Stimulated activated CD4-positive, alpha-beta T cell treated with anti-CD3 and anti-CD28 coated beads, Interleukin-2, amount 100 ng/mL, for 48 hours (primary cell): ENCODE measurements at places on chromosomes 1 and 21.

GRCh38 chr21:41211060-41211805 is 43.3 kb downstream of the BACE2 start:
- DNase-seq, result no peak

GRCh38 chr1:9651565-9652378 is at the start of gene PIK3CD:
Gene PIK3CD (plus strand): TSS chr1:9651731. CDS start chr1:9710456, 58,725 bp downstream.
- DNase-seq, result peak; percentile 37

GRCh38 chr1:244680667-244681066 is 27.7 kb downstream of the DESI2 start:
- DNase-seq, result no peak

DNA sequence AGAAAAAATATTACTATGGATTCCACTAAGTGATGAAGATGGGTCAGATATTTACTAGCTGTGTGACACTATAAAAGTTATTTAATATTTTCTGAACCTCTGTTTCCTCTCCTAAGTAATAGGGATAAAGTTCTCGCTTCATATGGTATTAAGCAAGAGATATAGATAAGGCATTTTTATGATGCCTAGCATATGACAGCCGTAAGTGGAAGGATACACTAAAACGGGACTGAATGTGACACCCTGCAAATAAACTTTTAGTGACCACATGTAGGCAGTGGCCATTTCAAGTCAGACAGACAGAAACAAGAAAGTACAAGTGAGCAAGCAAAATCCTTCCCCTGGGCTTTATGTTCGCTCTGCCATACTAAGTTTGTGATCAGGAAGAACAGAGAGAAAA is 14.2 kb downstream of the GBP3 start:
- no peak for DNase-seq

DNA sequence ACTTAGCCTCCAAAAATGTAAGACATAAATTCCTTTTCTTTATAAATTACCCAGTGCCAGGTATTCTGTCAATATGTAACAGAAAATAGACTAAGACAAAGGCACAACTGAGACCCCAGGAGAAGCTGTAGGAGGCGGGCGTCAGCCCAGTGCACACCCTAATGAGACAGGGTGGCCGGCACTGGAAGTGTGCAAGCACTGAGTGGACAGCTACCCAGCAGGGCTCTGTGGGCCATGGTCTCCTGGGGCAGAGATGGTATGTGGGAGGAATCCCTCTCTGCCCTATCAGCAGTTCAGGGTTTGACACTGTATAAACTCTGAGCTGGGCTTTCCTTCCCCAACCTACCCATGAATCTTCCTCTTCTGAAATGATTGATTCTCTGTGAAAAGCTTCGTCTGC is 139.5 kb downstream of the GLIS1 start:
- DNase-seq, result no peak

DNA sequence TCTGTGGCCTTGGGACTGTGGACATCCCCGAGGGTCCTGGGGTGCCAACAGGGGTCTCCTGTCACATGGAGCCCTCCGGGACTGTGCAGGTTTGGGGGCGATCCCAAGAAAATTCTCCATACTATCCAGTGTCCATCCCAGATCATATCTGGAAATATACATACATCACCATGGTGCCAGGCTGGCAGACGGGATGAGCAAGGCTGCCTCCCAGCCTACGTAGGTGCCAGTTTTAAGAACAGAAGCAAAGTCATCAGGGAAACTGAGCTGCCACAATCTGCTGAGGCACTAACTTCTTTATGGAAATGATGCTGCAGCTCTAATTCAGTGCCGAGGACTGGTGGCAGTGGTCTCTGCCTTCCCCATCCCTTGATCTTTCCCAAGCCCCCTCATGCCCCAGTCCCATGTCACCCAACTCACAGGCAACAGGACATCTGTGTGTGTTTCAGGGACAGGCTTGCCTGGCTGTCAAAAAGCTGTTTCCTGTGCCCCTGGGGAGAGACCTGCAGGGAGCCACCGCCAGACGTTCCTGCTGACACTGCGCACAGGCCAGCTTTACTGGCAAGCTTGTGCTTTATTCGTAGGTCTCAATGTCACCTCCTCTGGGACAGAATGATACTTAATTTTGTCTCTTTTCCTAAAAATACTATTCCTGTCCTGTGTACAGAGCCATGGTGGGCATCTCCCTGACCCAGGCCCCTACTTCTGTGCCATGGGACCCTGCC is 15.5 kb downstream of the TEX35 start:
- no peak for DNase-seq

DNA sequence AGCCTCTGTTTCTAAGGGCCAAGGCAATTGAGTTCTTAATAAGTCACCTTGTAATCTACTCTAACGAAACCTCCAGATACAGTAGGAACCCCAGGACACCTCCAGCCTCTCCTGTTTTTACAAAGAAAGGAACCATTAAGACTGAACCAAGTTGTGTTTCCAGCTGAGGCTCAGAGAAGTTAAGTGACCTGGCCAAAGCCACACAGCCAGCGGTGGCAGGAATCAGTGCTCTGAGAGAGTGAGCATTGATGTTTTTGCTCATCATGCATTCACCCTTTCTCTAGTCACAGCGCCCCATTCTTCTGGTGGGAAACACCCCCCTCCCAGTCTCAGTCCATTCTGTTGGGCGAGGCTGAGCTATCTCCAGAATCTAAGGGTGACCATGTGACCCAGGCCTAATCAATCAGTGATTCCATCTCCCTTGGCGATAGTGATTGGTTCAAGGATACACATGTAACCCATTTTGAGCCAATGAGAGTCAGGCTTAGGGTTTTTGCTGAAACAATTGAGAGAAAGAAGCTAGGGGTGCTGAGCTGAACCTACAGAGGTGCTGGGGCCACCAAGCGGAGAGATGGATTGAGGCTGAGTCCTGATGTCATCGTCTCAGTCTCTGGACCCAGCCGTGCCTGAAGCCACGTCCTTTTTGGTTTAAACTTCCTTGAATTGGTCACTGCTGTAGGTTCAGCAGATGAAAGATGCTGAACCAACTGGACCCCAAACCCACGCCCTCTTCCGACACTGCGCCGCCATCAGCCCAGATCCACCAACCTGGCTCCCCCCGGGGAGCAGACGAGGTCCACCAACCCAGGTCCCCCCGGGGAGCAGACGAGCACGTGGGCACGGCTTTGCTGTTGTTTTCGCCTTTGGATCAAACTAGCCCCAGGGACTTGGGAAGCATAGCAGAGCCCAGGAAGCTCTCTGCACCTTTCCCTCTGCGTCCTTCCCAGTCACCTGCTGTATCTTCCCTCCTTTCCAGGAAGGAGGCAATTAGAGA is 28.0 kb upstream of the RERE start:
- no peak for DNase-seq

- DNase-seq, result no peak
Measured at GRCh38 chr1:167927046-167927754, 9.3 kb upstream of the DCAF6 start.

DNA sequence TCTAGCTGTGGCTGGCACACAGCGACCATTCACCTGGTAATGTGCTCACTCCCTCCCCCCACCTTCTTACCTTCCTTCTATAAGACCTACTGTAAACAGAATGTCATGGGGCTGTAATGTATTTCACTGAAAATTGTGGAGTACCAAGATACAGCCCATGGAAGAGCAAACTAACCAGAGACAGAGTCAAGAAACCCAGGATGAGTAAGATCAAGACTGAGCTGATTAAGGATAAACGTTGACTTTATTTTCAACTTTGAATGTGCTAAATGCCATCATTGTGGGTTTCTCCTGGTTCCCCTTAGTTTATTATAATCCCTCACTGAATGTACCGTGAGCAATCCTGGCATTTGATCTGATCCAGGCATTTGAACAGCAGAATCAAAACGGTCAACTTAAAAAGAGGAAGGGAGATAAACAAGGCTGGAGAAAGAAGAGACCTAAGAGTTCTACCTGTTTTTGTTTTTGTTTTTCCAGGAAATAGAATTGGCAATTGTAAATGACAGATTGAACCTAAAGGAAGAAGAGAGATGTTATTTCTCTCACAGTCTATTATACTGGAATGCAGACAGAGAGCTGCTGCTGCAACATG is 16.1 kb upstream of the ATP1B1 start:
- no peak for DNase-seq

DNA sequence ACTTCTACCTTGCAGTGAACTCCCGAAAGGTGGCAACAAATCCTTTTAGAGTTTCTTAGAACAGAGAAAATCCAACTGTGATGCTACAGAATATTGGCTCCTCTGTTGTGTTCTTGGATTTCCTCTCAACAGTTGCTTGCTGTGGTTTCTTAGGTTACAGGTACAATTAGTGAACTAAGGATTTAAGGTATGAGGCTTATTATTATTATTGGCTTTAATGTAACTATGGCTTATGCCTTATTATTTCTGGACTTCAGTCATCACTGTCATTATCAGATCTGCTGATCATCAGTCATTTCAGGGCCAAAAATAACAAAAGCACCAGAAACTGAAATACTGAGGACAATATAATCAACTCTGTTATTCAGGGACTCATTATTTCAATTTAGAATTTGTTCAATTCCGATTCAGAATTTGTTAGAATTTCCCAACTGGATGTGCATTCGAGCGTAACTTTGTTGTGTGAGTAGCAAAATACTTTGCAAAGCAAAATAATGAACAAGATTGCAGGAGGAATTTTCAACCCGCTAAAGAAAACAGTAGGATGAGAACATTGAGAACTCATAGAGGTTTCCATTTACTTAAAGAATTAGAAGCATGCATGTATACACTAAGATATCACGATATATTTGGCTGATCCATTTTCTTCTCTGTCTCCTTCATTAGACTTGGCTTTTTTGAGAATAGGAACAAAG is 65.5 kb upstream of the AK4 start:
- no peak for DNase-seq

- no peak for DNase-seq
Measured at GRCh38 chr1:60982539-60982938, 99.8 kb upstream of the NFIA start.

DNA sequence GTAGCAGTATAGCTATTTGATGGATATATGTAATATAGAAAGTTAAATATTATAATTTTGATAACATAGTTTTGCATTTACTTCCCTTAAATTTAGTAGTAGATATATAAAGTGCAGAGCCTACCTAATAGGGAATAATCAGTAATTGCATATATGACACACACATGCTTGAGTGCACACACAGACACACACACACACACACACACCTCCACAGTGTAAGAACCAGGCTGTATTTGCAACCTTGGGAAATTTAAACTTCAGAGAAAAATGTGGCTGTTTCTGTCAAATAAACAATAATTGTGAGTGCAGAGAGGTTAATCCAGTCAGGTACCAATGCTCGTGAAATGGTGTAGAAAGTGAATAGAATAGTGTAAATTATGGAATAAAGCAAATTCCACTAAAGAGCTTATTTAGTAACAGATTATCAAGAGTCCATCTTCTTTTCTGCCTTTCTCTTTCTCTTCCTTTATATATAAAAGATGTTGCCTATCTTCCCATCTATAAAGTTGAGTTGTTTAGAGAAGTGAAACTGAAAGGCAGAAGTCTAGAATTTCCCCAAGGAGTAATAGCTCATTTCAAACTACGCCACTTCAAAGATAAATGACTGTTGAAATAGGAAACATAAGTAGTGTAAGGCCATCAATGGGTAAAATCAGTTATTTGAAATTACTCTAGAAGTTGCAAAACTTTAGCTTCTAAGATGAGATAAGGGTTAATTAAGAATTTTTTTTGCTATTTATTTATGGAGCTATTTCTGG is 273.7 kb downstream of the SRGAP2C start:
- no peak for DNase-seq

- DNase-seq, result no peak
Measured at GRCh38 chr21:40505244-40505643, 341.7 kb downstream of the DSCAM start.

DNA sequence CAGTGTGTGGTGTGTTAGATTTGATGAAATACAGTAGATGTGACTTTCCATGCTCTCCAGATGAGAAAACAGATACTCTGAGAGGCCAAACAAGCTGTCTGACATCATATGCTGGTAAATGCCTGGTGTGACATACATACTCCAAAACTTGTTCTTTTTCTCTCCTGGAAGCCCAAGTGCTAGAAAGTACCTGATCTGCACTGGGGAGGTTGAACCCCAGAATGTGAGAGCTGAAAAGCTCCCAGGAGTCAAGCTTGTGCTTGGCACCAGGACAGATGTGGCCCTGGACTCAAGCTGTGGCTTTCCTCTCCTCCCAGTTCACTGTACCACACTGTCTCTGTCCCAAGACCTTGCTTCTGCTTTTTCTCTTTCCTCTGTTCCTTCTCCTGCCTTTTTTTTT is 389.0 kb upstream of the USP24 start:
- DNase-seq, result no peak

- DNase-seq, result no peak
Measured at GRCh38 chr1:53871221-53871620, 18.4 kb downstream of the YIPF1 start.

DNA sequence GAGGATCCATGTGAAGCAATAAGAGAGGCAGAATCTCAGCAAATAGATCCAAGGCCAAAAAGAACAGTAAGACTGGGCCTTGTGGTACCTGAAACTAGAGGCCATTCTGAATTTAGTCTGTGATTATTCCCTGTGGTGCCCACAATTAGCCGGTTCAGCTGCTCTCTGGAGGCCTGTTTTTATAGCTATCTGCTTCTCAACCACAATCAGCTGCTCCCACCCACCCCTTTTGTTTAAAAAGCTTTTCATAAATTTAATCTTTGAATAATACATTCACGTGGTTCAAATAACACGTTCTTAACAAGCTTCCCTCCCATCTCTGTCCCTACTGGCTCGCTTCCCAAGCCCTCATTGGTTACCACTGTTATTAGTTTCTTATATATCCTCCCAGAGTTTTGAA is 18.0 kb downstream of the UBE2T start:
- DNase-seq, result no peak

DNA sequence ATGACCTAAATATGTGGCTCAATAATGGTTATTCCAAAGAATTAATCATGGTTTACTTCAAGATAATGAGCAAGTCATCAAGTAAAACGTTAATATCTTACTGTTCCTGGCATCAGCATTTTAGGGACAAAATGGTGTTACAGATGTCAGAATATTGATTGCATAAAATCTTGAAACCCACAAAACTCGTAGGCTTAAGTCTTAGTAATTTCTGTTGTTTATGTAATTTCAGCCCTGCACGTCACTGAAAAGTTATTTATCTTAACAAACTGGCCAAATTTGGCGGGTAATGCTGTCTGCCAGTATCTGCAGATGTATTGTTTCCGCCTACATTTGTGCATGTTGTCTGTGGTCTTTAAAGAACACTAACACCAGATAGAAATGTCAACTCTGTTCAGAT is 25.8 kb downstream of the CDC7 start:
- no peak for DNase-seq

DNA sequence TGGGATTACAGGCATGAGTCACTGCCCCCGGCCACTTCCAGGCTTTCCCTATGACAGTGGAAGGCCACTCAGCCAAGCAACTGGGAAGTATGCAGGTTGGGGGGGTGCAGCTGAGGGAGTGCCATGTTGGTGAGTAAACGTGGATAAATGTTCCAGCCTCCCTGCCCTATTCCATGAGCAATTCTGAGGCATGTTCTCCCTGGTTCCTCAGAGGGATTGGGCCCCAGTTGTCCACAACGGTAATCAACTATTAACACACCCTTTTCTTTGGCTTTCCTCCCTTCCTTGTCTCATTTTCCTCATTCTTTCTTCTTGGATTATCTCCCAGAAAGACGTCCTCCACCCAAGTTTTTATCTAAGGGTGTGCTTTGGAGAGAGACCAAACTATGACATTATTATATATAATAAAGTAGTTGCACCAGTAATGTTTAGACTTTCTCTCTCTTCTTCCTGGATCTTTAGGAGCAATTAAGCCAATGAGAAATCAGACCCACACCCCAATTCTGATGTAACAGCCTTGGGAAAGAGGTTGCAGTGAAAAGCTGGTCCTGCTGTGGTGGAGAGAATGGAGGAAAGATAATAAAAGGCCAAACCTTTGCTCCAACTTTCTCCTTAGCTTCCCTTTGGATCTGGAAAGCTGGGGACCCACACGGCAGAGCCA is 6.8 kb upstream of the SLAMF9 start:
- DNase-seq, result no peak
